ENCODE measurements at places on chromosomes 6 and 20.

DNA sequence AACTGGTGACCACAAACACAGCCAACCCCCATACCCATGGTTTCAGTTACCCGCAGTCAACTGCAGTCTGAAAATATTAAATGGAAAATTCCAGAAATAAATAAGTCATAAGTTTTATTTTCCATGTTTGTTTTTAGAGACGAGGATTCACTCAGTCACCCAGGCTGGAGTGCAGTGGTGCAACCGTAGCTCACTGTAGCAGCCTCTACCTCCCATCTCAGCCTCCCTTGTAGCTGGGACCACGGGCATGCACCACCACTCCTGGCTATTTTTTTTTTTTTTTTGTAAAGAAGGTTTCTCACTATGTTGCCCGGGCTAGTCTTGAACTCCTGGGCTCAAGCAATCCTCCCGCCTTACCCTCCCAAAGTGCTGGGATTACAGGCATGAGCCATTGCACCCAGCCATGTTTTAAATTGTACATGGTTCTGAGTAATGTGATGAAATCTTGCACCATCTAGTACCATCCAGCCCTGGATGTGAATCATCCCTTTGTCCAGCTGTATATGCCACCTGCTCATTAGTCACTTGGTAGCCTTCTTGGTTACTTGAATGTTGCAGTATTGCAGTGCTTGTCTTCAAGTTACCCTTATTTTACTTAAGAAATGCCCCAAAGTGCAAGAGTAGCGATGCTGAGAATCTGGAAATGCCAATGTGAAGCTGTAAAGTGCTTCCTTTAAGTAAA lies 14.5 kb downstream of the CSNK2A1 start:
- DNase-seq, result peak; percentile 57

GRCh38 chr6:164154588-164154987 lies 740.1 kb downstream of the QKI start:
- DNase-seq, result no peak

DNA sequence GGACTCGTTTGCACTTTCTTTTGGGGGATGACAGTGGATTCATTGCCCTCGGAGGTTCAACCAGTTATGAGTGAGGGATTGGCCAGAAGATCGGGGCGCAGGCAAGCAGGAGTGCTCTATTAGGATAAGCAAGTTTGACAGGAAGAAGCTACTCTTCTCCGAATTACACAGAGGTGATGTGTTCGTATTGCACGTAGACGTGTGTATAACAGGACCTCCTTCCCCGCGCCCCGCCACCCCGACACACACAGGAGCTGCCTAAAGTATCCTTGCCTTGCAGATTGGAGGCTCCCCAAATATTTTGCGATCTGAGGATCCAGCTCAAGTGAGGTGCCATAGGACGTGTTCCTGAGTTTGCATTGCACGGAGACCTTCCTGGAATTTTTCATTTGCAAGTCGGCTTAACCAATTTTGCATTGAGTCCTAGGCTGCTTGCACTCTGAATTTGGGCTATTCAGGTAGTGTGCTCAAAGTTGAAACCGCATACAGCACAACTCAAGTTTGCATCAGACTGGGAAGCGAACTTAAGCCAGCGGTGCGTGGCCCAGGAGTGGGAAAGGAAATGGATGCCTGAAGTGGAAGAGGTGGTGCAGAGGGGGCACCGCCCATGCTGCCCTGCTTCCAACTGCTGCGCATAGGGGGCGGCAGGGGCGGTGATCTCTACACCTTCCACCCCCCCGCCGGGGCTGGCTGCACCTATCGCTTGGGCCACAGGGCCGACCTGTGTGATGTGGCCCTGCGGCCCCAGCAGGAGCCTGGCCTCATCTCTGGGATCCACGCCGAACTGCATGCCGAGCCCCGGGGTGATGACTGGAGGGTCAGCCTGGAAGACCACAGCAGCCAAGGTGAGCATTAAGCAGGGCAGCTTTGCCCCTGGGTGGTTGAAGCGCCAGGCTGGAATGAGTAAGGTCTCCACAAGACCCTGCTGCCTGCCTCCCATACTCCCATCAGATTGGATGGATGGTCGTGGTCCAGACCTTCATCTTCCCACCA lies 770 bp downstream of the TCF19 start:
- DNase-seq, result no peak

- no peak for DNase-seq
Observed at GRCh38 chr6:26028746-26029569, 58.3 kb upstream of the HFE start.

GRCh38 chr6:5160206-5160605 lies 75.1 kb downstream of the PPP1R3G start:
- no peak for DNase-seq
